ENCODE measurements at places on chromosomes 3 and 15. TPM values are rescaled to one million over a fixed set of nuclear protein-coding genes. Genes with fewer than 3 reads are reported as not detected.

The DCLK3 gene
- 0.69 TPM for total RNA-seq

The BSN gene
- total RNA-seq, result 3.0 TPM

DNA sequence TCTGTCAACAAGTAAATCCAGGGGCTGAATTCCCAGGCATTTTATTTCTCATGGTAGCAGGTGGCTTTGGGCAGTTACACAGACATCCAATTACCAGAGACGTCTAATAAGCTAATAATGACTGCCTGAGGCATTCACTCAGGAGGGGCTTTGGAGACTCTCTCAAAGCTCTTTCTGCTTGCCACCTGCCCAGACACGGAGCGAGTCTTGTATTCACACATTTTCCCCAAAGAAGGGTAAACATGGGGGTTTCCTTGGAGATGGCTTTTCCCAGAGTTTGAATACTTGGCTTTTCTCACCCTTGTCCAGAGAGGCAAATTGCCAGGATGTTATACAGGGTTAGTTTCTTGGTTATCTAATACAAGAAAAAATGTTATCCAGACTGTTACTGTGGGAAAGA, 132.6 kb downstream of the DIPK2A start:
- DNase-seq, result no peak
- no peaks in the 10 kb centered on the region for H3K4me1 ChIP-seq
- no peaks in the 10 kb centered on the region for H3K27me3 ChIP-seq
- no peak overlapping the region for H3K4me3 ChIP-seq

GRCh38 chr15:65612616-65612946, 1.6 kb upstream of the INTS14 start:
- H3K4me1 ChIP-seq, result peaks cover 8% of the 10 kb centered on the region
- no peaks in the 10 kb centered on the region for H3K36me3 ChIP-seq
- H3K4me3 ChIP-seq, result no peak overlapping the region
- H3K27ac ChIP-seq, result no peak overlapping the region

- H3K27ac ChIP-seq, result 0 out of 2 replicates have a peak overlapping the region, but pooled peaks have one; percentile 13
- peaks cover 9% of the 10 kb centered on the region for H3K4me1 ChIP-seq
- no peak overlapping the region for H3K4me3 ChIP-seq
Observed at GRCh38 chr3:69011096-69011730, 2.3 kb downstream of the EOGT start.

DNA sequence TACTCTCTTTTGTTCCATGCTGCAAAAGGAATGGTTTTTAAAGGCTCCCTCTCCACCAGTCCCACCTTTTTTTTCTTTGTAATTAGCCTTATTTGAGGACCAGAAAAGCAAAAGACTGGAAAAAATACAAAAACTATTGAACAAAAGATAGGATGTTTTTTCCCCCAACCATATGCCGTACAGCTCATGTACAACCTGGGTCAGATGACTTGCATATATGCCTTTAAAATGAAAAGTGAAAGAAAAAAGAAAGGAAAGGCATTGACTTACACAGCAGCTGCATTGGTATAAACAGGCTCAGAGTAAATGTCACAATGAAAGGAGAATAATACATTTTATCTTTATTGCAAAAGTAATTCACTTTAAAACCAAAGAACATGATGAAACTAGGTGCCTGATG, 69.5 kb upstream of the CMC1 start:
- no peak for DNase-seq
- H3K4me3 ChIP-seq, result no peak overlapping the region
- no peak overlapping the region for H3K27ac ChIP-seq
- no peaks in the 10 kb centered on the region for H3K27me3 ChIP-seq
- H3K36me3 ChIP-seq, result no peaks in the 10 kb centered on the region

DNA sequence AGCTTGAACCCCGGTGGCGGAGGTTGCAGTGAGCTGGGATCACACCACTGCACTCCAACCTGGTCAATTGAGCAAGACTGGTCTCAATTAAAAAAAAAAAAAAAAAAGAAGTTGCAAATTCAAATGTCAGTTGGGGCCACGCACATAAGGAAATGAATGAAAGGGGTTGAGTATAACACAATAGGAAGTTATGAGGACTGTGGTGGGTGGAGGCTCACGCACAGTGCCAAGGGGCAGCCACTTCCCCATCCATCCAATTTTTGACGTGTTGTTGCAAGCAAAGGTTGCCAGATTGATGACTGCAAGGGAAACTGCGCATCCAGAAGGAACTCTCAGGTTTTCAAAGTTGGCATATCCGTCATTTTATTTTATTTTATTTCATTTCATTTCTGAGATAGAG, 532.2 kb downstream of the NTRK3 start:
- H3K27ac ChIP-seq, result no peak overlapping the region
- H3K27me3 ChIP-seq, result no peaks in the 10 kb centered on the region

DNA sequence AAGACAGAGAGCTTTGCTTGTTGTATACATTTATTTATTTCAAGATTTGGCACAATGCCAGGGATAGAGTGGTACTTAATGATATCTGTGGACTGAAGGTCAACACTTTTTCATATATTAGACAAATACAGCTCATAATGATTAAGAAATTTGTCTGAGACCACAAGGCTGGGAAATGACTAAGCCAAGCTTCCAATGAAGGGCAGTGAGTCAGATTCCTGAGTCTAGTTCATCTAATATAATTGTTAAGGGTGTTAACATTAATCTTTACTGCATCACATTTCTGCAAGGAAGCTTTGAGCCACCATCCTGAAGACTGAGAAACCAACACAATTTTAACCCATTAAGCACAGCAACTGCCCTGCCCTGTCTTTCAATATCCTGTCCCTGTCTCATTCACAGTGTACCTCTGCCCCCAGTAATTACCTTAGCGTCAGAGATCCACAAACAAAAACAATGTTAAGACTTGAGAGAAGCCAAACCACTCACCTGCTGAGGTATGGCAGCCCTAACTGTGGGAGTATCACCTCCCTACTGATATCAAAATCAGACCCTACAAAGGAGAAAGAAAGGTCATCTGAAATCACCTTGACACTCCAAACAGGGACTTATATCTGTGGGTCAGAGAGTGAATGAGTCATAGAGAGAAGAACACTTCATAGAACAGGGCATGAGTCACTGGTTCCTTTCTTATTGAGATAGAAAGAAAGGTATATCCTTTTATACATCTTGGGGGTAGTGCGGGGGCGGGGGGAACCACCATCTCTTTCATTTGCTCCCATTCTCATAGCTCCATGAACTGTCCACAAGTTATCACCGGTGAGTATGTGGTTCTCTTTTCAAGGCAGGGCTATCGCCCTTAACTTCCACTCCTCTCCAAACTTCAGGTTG, 74.7 kb downstream of the MAGI1 start:
- no peaks in the 10 kb centered on the region for H3K27me3 ChIP-seq
- H3K27ac ChIP-seq, result no peak overlapping the region
- no peak for DNase-seq
- no peak overlapping the region for H3K4me3 ChIP-seq

GRCh38 chr15:83533410-83533962, 86.3 kb downstream of the SH3GL3 start:
- no peaks in the 10 kb centered on the region for H3K36me3 ChIP-seq
- no peaks in the 10 kb centered on the region for H3K27me3 ChIP-seq
- H3K4me1 ChIP-seq, result peaks cover 2% of the 10 kb centered on the region
- H3K4me3 ChIP-seq, result no peak overlapping the region
- no peak for DNase-seq
- no peak overlapping the region for H3K27ac ChIP-seq

GRCh38 chr3:73917643-73918042, 292.9 kb upstream of the PDZRN3 start:
- H3K36me3 ChIP-seq, result no peaks in the 10 kb centered on the region
- H3K27me3 ChIP-seq, result no peaks in the 10 kb centered on the region
- H3K4me3 ChIP-seq, result no peak overlapping the region
- no peak for DNase-seq
- no peak overlapping the region for H3K27ac ChIP-seq

All from H1 (cell line).